Activated CD8-positive, alpha-beta T cell treated with anti-CD3 and anti-CD28 coated beads, Interleukin-2, amount 10 ng/mL, durations not matched to agents 7 days and 5 days (primary cell): ENCODE measurements at places on chromosomes 1 and 21.

DNA sequence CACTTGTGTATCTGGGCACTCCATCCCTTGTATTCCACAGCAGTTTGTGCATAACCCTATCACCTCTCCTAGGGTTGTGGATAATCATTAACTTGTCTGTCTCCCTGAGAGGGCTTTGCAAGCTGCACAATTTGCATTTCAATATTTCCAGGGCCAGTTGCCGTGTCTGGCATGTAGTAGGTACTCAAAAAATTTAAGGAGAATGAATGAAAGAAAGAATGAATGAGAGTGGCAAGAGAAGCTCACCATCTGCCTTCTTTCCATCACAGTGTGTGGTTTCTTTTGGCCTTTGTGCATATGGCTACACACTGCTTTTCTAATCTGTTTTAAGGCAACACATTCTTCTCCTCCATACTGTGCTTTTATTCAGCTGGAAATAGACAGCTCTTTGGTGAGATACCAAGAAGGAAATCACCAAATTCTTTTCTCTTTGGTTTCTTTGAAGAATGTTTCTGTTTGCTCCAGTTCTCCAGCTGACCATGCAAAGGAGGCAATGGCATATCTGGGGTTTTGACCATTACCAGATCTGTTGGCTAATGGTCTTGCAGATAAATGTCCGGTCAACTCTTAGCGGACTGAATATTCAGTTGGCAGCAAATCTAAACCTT lies 49.4 kb downstream of the NGF start:
- H3K4me1 ChIP-seq, result no peaks in the 10 kb centered on the region
- H3K36me3 ChIP-seq, result no peaks in the 10 kb centered on the region
- DNase-seq, result no peak
- H3K4me3 ChIP-seq, result no peak overlapping the region

DNA sequence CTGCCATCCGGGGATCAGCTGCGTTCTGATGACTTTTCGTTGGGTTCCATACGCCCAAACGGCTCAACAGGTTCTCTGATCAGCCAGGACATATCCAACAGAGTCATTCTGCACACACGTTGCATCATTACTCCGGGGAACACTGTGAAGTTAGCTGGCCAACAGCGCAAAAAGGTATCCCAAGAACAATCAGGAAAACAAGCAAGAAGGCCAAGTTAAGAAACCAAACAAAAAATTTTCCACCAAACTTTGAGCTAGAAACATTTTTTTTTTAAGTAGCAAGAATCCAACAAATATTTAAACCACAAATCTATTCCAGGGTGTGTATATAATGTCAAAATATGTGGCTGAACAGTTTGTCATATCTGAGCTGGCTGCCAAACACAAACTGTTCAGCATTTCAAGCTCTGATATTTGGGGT lies 29.2 kb downstream of the NID1 start:
- no peak overlapping the region for H3K4me3 ChIP-seq
- no peak for DNase-seq
- no peaks in the 10 kb centered on the region for H3K36me3 ChIP-seq
- no peak overlapping the region for H3K27ac ChIP-seq

GRCh38 chr1:113983826-113984225 lies 4.6 kb downstream of the OLFML3 start:
- peaks cover 7% of the 10 kb centered on the region for H3K4me1 ChIP-seq
- DNase-seq, result no peak
- H3K4me3 ChIP-seq, result no peak overlapping the region
- no peaks in the 10 kb centered on the region for H3K27me3 ChIP-seq

GRCh38 chr21:36828891-36829515 lies 130.1 kb downstream of the SIM2 start:
- H3K4me3 ChIP-seq, result no peak overlapping the region
- no peak overlapping the region for H3K27ac ChIP-seq
- DNase-seq, result no peak

GRCh38 chr1:8477166-8477982 lies 159.5 kb downstream of the SLC45A1 start:
- H3K4me3 ChIP-seq, result no peak overlapping the region
- peak; percentile 39 for DNase-seq
- H3K4me1 ChIP-seq, result peaks cover 45% of the 10 kb centered on the region
- no peaks in the 10 kb centered on the region for H3K27me3 ChIP-seq

DNA sequence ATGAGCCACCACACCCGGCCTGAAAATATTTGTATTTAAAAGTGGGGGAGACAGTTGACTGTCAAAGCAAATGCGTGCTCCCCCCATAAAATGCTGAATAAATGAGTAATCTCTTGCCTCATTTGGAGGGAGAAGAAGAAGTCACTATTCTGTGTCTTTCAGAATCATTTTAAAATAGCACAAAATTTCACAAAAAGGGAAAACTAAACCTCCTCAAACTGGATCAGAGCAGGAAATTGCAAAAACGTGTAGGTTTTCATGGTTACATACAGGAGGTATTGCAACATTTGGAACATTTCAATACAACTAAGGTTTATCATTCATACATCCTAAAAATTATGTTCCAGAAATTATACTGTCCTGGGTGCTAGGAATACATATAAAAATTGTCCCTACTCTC lies 13.6 kb downstream of the MTF1 start:
- peak overlapping the region; percentile 74 for H3K4me3 ChIP-seq
- DNase-seq, result no peak
- H3K36me3 ChIP-seq, result peaks cover 31% of the 10 kb centered on the region
- peaks cover 38% of the 10 kb centered on the region for H3K4me1 ChIP-seq
- peak overlapping the region; percentile 31 for H3K27ac ChIP-seq
- H3K27me3 ChIP-seq, result no peaks in the 10 kb centered on the region

DNA sequence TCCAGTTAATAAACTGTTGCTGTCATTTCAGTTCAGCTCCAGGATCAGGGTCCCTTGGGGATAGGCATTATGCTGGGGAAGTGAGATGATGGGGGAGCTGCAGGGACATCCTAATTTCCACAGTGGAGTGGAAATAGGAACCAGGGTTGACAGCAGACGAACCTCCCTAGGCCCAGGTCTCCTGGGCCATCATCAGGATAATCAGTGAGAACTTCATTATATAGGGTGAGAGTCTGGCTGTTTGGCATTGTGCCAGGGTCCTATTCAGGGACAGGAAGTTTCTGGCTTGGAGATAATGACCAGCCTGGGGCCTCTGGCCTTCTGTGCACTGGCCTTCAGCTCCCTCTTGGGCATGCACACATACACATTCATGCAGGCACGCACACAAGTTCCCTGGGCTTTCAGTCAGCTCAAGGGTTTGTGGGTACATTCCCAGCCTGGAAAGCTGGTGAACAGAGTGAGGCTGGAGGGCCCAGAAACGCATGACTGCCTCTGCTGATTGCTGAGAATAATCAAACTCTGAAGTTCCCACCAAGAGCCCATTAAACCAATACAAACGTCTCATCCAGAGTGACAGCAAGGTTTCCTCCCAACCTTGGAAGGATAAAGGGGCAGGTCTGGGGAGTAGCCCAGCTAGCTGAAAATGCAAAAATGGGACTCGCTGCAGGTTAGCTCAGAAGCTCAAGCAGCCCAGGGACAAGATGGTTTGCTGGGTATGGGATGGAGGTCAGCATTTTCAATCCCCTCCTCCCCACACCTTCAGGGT lies 13.9 kb upstream of the LRIG2 start:
- peaks cover 10% of the 10 kb centered on the region for H3K4me1 ChIP-seq
- DNase-seq, result no peak
- no peaks in the 10 kb centered on the region for H3K27me3 ChIP-seq
- no peaks in the 10 kb centered on the region for H3K36me3 ChIP-seq
- no peak overlapping the region for H3K27ac ChIP-seq
- no peak overlapping the region for H3K4me3 ChIP-seq

DNA sequence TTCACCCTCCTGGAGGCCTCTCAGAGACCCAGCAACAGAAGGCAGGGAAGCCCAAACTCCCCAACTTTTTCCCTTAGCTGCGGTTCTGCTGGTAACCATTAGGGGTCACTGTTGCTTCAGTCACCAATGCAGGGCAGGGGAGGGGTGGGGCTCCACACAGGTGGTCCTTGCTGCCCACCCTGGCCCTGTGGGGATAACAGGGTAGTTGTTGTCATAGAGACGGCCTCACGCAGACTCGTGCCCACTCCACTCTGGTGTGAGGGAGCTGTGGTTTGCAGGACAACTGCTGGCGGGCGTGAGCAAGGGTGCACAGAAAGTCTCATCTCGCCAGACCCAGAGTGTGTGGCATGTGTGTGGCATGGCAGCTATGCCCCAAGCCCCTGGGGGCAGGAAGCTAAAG lies 19.9 kb downstream of the INSRR start:
- no peak overlapping the region for H3K27ac ChIP-seq
- DNase-seq, result peak; percentile 67
- peaks cover 48% of the 10 kb centered on the region for H3K4me1 ChIP-seq
- peaks cover under 1% of the 10 kb centered on the region for H3K36me3 ChIP-seq
- peaks cover 17% of the 10 kb centered on the region for H3K27me3 ChIP-seq
